IPS-NIHi11 (cell line): ENCODE measurements at places on chromosomes 5 and 9.

DNA sequence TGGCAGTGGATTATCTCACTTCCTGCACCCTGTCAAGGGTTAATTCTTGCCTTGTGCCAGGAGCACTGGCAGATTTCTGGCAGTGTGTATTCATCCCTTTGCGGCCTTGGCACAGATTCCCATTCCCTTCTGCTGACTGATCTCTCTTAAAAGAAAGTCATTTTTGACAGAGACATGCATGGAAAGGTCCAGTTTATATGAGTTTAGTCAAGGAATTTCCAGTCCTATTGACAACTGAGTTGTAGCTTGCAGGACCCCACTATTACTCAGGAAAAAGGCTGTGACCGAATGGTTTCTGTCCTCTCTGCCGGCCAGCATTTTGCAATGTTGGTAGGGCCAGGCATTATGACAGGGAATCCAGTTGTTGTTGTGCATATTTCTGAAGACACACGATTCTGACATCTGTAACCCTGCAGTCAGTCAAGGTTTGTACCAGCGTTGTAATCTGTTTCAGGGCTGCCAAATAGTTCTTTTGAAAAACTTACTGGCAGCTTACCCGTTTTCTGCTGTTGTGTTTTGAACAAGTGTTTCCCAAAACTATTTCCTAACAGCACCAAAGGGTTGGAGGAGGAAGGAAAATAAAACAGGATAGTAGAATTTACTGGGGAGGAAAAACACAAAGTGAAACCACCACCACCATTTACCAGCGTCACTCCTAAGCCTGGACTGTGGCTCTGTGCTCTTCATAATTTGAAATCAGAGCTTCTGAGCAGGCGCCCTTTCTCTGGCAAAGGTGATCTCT, 243.4 kb upstream of the KLF4 start:
- DNase-seq: no peak

- no peak for DNase-seq
Measured at GRCh38 chr9:105313238-105313637, 68.8 kb downstream of the SLC44A1 start.

GRCh38 chr5:38816083-38817030, 29.5 kb upstream of the OSMR start:
- DNase-seq: no peak

GRCh38 chr5:83688281-83688680, 32.4 kb downstream of the HAPLN1 start:
- DNase-seq: no peak

DNA sequence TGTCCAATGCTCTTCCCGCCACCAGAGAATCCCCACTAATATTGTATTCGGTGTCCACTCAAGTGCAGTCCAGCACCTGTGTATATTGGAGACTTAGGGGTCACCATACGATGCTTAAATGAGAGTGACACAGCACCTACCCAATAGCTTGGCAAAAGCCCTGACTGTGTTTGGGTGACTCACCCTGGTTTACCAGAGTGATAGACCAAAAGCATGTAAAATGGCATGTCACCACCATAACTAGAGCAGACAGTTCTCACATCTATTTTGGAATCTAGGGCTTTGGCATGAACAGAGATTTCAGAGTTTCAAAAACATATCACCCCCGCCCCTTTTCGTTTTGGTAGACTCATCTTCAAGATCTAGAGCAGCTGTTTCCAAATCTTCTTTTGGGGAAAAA, 217.3 kb upstream of the RASEF start:
- DNase-seq: no peak

DNA sequence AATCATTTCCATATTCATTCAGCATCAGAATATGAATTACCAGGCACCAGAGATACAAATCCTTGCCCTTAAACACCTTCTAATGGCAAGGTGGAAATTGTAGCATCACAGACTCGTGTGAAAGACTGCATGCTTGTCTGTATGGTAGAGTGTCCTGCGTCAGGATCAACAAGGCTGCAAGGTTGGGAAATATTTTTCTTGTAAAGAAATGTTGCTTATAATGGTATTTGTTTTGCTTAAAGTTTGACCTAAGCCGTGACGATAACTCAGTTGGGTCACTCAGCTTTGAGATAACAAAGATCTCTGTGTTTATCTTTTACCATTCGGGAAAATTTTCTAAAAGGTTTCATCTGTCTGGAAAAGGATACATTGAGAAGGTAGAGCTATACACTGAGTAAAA, 87.6 kb downstream of the BASP1 start:
- no peak for DNase-seq

GRCh38 chr9:124255222-124255621, 2.5 kb upstream of the NEK6 start:
- DNase-seq: no peak
